ENCODE measurements at places on chromosomes 1 and 21.

GRCh38 chr1:110091381-110091780, 20.9 kb upstream of the UBL4B start:
- DNase-seq: no peak

GRCh38 chr1:61226791-61227567, 144.6 kb downstream of the NFIA start:
- DNase-seq: no peak

DNA sequence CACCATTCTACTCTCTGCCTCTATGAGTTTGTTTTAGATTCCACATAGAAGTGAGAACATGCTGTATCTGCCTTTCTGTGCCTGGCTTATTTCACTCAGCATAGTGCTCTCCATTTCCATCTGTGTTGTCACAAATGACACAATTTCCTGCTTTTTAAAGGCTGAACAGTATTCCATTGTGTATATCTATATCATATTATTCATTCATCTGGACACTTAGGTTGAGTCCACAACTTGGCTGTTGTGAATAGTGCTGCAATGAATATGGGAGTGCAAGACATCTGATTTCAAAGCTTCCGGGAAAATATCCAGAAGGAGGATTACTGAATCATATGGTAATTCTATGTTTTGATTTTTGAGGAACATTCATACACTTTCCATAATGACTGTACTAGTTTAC, 20.1 kb upstream of the DONSON start:
- DNase-seq: no peak

GRCh38 chr1:119870917-119871596, 25.3 kb downstream of the ADAM30 start:
- DNase-seq: peak; percentile 86

DNA sequence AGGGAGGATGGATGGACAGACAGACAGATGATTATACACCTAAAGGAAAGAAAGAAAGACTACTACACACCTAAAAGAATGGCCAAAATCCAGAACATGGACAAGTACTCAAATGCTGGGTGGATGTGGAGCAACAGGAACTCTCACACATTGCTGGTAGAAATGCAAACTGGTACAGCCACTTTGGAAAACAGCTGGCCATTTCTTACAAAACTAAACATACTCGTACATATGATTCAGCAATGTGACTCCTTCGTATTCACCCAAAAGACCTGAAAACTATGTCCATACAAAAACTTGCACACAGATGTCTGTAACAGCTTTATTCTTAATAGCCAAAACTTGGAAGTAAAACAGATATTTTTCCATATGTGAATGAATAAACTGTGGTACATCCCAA, 51.3 kb downstream of the PRPF38A start:
- no peak for DNase-seq

GRCh38 chr1:101745551-101746270, 251.0 kb downstream of the OLFM3 start:
- DNase-seq: no peak

GRCh38 chr1:182376936-182377574, 14.5 kb downstream of the GLUL start:
- DNase-seq: no peak

GRCh38 chr1:48644905-48645605, 131.6 kb downstream of the BEND5 start:
- no peak for DNase-seq

DNA sequence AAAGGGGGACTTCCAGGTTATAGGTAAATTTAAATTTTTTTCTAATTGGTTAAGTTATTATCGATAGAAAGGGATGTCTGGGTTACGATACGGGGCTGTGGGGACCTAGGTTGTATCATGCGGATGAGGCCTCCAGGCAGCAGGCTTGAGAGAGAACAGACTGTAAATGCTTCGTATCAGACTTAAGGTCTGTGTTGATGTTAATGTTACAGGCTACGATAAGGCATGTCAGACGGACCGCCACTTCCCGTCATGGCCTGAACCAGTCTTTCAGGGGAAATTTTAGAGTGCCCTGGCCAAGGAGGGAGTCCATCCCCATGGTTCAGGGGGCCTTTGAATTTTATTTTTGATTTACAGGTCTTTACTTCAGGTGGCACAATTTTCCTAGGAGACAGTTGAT, 16.7 kb downstream of the ABCG1 start:
- no peak for DNase-seq
